GM12864 (cell line): ENCODE measurements at places on chromosomes 12 and 14.

- no peak for DNase-seq
Measured at GRCh38 chr12:107912421-107913004, 138.0 kb downstream of the ASCL4 start.

GRCh38 chr14:96307434-96307833, 51.4 kb downstream of the BDKRB1 start:
- DNase-seq, result no peak

GRCh38 chr12:29783773-29784666, at the start of gene TMTC1:
Gene TMTC1 (minus strand): TSS chr12:29783942. CDS start chr12:29783751, 191 bp downstream.
- no peak for DNase-seq

DNA sequence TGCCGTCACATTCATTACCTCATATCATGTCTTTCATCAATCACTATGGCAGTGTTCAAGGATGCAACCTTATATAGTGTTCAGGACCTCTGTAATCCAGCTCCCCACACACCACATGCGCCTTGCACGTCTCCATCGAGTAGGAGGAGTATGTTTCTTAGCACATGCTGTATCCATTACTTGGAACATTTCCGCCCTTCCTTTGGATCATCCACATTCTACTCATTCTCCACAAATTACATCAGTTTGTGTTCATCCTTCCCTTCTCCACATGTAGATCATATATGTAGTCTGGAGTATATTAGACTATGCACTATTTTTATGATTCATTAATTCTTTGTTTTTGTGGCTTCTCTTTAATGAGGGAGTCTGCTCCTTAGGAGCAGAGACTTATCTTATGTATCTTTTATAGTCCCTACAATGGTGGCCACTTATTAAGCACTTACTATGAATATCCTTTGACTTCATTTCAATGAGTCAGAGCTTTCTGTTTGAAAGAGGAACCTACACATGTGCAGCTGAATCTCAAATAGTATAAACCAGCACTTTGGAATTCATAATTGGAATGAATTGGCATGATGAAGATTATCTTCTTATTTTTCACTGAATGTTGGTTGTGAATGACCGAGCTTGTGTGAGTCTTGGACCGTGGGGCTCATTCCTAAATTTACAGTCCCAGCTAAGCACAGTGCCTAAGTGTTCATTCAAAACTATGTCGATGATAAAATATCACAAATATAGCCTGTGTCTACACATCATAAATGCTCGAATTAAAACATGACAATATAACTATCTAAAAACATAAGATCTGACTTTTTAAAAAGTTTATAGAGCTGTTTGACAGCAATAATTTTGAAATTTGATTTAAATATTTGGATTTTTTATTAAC, 30.2 kb upstream of the NPAS3 start:
- DNase-seq, result no peak

- DNase-seq, result no peak
Measured at GRCh38 chr12:58725400-58726105, 194.8 kb downstream of the LRIG3 start.

- no peak for DNase-seq
Measured at GRCh38 chr12:56462565-56462964, 5.8 kb upstream of the SPRYD4 start.

- no peak for DNase-seq
Measured at GRCh38 chr14:50978529-50978871, 34.2 kb upstream of the PYGL start.

- no peak for DNase-seq
Measured at GRCh38 chr12:62604871-62605270, 138.2 kb downstream of the MON2 start.

- DNase-seq, result no peak
Measured at GRCh38 chr14:25394356-25394755, 344.4 kb upstream of the STXBP6 start.

GRCh38 chr12:105317942-105318621, 12.4 kb upstream of the C12orf75 start:
- no peak for DNase-seq

DNA sequence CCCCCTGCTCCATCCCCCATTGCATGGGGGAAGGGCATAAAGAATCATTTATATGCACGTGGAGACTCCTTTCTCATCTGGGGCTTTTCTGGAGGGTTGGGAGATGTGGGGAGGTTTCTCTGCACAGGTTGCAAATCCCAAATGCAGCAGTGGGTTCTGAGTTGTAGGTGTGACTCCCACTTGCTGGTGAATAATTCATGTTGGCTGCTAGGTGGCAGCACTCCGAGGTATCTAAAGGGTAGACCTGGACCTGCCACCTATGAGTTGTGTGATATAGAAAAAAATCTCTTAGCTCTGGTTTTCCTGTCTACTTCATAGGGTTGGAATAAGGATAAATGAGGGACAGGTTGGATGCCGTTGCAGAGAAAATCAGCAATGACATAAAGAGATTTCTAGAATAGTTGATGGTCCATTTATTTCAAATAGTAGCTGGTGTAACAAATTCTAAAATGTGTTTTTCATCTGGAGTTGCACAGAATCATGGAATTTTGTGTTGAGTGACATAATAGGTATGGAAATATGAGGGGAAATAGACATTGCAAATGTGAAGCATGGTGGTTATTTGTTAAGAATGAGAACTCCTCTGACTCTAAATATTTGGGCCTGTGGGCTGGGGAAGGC, 4.6 kb downstream of the MARCHF9 start:
- no peak for DNase-seq

DNA sequence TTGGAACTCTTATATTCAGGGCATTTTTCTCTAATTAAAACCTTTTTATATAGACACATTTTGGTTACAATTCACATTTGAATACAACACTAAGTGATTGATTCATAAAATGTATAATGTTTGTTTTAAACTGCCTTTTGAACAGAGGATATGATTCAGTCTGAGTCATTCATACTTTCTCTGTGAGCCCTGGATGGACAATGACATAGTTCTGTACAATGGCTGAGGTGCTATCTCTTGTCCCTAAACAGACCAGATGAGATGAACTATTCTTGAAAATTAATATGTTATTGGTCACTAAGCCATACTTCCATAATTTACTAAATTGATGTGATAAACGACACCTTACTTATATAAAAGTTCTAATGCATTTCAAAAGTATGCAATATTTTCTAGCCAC, 199.7 kb upstream of the ATXN7L3B start:
- no peak for DNase-seq

DNA sequence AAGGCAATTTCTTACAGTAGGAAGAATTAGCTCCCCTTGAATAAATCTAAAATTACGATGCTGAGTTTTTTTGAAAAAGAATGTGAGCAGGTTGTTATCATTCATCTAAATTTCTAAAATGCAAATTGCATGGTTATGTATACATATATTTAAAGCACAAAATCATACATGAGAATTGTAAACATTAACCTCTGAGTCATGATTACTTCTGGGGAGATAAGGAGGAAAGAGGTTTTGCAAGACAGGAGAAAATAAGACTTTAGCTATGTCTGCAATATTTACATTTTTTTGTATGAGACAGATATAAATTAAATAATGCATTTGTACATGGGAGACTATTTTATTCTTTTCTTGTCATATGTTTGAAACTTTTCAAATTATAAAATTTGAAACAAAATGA, 72.2 kb downstream of the TSPAN8 start:
- no peak for DNase-seq

DNA sequence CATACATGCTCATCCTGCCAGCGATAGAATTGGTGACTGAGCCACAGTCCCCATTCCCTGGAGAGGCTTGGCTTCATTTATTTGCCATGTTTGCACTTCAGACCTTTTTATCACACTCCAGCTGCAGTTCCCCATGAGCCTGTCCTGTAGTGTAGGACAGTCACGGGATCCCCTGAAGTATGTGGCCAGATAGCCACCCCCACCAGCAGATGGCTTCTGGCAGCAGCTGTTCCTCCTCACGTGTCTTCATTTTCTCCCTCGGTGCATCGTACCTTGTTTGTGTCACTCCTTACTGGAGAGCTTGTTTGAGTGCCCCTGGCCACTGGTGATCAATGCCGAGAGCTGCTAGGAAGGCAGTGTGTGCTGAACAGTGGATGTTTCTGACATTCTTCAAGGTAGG, 40.2 kb downstream of the UBE3B start:
- DNase-seq, result no peak

DNA sequence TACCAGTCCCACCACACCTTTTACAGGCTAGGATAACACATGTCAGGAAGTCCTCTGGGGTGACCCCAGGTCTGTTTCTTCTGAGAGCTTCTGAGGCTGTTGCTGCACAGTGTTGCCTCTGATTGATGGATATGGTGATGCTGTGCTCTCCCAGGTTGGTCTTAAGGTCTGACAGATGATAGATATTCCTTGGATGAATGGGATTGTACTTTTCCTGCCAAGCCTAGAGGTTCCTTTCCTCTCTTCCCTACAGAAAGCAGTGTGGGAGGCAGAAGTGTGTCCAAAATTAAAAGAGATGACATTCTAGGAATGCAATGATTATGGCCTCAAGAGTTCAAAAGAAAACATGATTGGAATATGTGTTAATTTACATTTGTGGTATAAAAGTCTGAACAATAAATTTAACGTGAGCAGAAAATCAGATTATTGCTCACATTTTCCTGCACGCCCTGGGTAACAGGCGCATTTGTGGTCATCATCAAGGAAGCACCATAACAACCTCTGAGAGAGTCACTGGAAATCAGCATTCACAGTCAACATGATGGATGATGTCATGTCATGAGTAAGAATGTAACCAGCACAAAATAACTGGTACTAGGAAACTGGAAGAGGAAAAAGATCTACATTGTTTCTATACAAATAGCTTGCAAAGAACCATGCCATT, 73.7 kb downstream of the BBS10 start:
- no peak for DNase-seq

DNA sequence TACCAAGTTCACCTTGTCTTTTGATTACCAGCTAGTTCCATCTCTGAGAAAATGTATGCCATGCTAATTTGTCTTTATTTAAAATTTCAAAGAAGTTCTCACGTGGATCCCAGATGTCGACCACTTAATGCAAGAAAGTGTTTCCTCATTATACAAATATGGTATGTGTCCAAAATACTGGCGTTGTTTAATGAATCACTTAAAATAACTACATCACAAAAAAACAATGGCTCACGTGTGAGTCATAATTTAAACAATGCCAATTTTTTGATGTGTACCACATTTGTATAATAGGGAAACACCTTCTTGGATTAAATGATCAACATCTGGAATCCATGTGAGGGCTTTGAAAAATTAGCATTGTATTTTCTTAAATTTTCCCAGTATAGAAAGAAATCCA, 40.8 kb downstream of the DBX2 start:
- DNase-seq, result no peak

DNA sequence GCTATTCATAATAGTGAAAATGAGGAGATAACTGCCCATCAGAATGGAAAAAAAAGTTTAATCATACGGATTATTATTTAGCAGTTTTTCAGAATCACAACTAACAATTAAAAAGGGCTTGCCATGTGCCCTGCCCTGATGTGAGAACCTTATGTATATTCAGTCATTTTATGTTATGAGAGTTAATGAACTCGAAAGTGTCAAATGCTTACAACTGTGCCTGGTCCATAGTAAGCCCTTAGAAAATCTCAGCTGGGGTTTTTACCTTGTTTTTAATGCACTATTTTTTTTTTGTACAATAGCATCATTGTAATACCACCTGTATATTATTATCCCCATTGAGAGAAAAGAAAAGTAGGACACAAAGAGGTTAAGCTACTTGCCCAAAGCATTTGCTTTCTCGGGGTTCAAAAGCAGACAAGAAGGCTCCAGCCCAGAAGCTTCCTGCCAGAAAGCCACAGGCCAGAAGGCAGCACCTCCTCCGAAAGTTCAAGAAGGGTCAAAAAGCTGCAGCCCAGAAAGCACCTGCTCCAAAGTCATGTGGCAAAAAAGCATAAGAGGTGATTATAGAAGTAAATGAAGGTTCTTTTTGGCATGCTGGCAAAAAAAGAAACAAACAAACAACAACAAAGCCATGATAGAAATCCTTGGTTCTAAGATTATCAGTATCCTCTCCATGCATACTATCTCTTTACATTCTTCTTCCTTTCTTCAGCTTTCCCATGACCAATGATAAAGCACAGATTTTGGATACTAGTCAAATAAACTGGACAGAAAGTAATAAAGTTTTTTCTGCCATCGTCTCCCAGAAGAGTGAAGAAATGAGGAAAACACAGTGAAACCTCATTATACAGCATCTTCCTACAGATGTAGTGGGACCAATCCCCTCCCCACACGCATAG, 59.1 kb upstream of the NAP1L1 start:
- DNase-seq, result peak; percentile 70

DNA sequence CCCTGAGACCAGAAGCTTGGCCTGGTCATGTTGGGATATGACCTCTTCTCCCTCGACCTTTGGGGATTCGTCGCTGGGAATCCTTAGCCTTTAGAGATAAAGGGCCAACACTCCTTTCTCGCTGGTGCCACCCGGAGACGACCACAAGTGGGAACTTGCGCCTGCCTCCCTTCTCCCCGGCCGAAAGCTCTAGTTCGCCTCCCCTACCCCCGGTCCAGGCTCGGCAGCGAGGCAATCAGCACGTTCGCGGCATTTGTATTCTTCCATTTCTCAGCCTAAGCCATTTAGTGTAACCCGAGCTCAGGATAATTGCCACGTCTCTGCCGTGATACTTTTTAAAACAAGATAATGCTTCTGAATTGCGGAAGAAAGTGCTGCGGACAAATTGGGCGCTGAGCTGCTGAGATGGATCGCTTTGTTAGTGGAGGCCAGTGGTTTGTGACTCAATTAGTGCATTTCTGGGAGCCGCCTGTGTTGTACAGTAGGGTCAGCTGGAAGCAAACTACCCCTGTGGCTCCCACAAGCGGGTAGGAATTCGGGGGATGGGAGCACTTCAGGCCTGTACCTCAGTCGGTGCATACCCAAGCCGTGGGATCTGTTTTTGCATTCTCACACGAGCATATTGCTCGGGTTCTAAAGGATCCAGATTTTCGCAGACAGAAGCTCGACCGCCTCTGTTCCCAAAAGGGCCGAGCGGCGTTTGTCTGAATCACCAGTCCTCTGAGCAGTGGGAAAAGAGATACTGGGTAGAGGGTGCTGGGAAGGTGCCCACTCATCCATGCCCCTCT, 6.8 kb upstream of the SIX1 start:
- no peak for DNase-seq

GRCh38 chr12:106564678-106565329, 18.0 kb upstream of the RFX4 start:
- no peak for DNase-seq

- DNase-seq, result peak; percentile 24
Measured at GRCh38 chr12:32334371-32334777, 65.0 kb upstream of the FGD4 start.

DNA sequence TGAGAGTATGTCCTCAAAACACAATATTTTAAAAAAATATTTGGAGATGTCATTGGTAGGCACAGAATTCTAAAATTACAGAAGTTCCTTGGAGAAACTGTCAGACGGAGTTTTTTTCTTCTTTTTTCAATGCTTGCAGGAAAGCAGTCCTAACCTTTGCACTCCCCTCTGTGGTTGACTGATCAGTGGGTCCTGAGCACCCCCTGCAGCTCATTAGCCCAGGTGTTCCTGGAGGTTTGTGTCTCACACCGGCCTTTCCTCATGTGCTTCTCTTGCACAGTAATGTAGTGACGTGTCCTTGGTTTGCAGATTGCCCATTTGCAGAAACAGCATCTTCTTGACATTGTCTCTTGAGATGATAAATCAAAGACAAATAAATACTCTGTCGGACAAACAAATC, 513.0 kb downstream of the TMEM121 start:
- no peak for DNase-seq
